ENCODE measurements at places on chromosomes 3 and 15.
A peak's percentile ranks its signal among the peaks of the same experiment; 100 is the strongest.

DNA sequence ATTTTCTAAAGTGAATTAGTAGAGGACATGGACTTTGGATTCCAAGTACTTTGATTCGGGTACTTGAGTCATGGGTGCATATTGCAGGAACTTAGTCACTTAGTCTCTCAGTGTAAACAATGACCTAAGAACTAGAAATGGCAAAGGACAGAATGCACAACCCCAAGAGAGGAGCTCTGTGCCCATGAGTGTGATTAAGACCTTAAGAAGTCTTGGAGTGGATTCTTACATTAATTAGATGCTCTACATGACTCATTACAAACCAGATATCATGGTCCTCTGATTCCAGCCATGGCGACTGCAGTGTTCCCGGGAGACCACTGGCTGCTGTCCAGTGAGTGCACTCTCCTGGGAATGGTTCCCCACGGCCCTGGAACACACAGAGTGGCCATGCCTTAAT is 251.5 kb downstream of the GABRG3 start:
- peak; percentile 74 for DNase-seq

DNA sequence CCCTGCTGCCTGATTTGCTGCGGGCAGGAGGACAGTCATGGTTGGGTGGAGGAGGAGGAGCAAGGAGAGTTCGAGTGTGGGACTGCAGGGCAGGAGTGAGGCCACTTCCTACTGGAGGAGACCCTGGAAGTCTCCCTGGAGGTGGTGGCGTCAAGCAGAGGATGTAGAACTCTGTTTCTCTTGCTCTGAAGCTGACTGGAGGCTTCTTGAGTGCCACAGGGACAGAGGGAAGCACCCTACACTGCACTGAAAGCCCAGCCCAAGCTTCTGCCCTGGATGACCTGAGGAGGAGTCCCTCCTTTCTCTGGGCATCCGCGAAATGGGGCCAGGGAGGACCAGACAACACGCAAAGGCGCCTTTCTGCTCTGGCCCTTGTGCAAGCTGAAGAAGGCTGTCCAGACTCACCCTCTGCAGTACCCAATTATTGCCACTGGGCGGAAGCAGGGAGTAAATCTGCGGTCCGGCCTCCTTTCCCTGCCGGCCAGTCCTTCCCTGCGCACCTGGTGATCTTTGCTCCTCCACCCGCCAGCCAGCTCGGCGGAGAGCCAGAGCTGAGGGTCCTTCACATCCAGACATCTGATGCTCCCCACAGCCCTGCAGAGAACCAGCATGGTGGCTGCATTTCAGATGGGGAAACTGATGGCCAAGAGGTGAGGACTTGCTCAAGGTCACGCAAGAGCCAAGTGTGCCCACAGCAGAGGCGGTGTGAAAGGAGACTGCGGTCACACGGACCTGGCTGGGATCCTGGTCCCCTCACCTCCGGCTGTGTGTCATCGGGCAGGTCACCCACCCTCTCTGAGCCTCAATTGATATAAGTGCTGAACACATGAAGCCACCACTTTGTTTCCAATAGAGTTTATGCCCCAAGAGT is 207.1 kb downstream of the TBC1D2B start:
- DNase-seq = peak; percentile 79

DNA sequence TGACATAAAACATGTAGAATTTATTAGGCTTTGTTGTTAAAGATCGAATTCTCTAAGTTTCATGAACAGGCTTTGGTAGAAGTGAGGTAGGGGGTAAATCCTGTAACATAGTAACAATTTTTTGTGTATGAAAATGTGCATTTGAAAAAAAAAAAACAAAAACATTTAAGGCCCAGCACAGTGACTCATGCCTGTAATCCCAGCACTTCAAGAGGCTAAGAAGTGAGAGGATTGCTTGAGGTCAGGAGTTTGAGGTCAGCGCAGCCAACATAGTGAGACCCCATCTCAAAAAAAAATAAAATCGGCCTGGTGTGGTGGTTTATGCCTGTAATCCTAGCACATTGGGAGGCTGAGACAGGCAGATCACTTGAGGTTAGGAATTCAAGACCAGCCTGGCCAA is 26.8 kb upstream of the PPP4R2 start:
- DNase-seq = no peak

DNA sequence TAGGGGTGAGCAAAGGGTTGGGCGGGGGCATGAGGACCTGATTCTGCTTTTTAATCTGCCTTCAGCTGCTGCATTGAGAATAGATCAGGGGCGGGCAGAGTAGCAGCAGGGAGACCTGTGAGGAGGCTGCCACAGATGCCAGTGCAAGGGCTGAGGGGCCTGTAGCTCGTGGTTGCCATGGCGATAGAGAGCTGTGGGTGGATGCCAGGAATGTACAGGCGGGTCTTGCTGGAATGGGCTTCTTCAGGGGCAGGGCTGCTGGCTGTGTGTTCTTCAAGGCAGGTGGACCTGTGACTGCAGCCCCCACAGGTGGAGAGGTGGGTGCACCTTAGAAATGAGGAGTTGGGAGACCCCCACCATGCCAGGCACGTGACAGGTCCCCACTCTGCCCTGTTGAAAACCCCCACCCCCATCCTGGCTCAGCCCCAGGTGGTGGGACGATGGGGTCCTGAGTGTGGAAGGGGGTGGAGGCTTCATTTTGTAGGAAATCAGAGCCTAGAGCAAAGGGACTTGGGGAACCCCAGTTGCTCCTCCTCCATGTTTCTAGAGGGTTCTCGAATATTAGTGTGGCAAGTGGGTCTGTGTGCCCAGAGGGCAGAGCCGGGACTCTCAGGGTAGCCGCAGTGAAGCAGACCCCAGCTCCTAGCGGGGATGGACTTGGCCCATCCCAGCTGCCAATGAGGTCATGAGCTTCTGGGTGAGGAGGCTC is 38.3 kb downstream of the SLC6A6 start:
- no peak for DNase-seq

All from foreskin fibroblast (primary cell).